ENCODE measurements at places on chromosomes 1 and 21. TPM values are rescaled to one million over a fixed set of nuclear protein-coding genes. Genes with fewer than 3 reads are reported as not detected.

The UBIAD1 gene
- 16.8 TPM for total RNA-seq

- peak; percentile 59 for DNase-seq
These were observed 562 bp downstream of the MAP7D1 start for GRCh38 chr1:36156329-36157114.

The PODN gene
- total RNA-seq, result 0.38 TPM

DNA sequence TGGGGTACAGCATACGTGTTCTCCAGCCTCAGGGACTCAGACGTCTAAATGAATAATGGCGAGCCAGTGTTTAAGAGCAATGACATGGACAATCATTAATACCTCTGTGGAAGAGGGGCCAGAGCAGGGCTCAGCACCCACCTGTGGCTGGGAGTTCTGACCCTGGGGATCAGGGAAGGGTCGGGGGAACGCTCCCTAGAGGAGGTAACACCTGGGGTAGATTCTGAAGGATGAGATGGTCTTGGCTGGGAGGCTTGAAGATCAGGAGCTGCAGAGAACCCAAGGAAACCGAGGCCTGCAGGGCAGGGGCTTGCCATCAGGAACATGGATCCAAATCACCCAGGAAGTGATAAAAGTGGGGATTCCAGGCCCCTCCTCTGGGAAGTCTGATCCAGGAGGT is 138.2 kb upstream of the RUNX3 start:
- no peak for DNase-seq

The TMEM269 gene
- total RNA-seq, result 0.42 TPM

GRCh38 chr1:158290321-158290844 is 660 bp downstream of the CD1C start:
- DNase-seq, result no peak

GRCh38 chr1:207882692-207883091 is 28.2 kb downstream of the CD34 start:
- no peak for DNase-seq

The ITLN2 gene
- total RNA-seq, result 1.8 TPM

GRCh38 chr1:179217943-179218507 is 11.5 kb downstream of the ABL2 start:
- DNase-seq, result no peak

The TMEM125 gene
- total RNA-seq, result 41.1 TPM

DNA sequence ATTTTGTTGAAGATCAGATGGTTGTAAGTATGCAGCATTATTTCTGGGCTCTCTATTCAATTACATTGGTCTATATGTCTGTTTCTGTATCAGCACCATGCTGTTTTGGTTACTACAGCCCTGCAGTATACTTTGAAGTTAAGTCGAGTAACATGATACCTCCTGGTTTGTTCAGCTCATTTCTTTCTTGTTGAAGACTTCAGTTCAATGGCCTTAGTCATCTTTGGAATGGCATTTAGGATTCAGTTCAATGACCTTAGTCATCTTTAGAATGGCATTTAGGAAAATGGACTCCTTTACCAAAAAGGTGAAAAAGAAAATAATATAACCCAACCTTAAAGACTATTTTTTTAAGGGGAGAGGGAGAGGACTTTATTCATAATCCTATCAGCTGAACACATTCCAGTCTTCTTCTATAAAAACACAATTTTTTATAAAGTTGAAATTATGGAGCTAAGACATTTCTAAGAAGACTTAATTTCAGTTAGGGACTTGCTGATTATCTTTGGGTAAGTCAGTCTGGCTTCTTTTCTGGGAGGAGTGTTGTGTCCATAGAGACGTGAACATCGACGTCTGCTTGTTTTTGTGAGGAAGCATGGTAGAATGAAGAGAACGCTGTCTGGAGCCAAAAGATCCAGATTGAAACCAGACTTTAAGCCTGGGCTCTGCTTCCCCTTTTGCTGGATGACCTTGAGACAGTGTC is 48.3 kb downstream of the DDR2 start:
- no peak for DNase-seq

GRCh38 chr21:42231756-42232155 is 12.8 kb downstream of the ABCG1 start:
- DNase-seq, result no peak

DNA sequence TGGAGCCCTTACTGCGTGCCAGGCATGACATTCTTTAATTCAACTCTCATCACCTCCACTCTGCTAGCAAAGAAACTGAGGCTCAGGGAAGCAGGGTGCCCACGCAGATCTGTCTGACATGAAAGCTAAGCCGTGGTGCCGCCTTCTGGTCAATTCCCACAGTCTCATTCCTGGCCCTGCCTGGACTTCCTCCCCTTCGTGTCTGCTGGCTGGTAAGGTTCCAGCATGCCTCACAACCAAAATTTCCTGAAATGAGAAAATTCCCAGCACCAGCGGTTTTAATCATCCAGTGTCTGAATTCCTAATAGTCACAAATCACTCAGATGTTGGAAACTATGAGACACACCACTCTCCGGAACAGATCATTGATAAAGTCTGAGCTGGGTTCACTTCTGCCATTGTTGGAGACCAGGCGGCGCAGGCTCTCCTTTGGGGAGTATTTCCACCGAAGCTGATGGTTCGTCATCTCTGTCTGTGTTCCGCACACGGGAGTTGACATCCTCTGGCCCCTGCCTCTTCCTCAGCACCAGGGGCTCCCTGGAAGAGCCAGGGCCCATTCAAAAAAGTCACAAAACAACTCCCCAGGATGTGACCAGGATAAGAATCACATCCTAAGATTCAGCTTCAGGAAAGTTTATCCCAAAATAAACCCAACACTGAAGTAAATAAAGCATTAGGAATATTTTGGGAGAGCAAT is 167.7 kb downstream of the PLPP3 start:
- DNase-seq, result no peak

- no peak for DNase-seq
These were observed 11.2 kb upstream of the C2CD2 start for GRCh38 chr21:41965045-41965444.

DNA sequence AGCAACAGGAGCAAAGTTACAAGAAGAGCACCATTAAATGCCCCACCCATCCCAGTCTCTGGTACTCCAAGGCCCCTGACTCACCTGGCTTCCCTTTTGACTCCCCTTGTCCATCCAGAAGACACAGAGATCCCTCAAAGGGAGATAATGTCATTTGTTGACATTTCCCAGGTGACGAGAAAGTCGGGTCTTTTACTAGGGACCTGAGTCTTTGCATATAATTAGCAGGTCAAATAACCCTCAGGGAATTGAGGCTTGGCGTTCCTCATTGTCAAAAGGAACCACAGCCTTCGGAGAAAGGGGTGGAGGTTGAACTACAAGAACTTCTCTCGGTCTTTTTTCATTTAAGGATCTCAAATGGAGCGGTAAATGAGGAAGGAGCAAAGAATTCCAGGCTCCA is 133.2 kb downstream of the PROX1 start:
- no peak for DNase-seq

- no peak for DNase-seq
These were observed 1.1 kb downstream of the LUZP1 start for GRCh38 chr1:23167353-23168078.

DNA sequence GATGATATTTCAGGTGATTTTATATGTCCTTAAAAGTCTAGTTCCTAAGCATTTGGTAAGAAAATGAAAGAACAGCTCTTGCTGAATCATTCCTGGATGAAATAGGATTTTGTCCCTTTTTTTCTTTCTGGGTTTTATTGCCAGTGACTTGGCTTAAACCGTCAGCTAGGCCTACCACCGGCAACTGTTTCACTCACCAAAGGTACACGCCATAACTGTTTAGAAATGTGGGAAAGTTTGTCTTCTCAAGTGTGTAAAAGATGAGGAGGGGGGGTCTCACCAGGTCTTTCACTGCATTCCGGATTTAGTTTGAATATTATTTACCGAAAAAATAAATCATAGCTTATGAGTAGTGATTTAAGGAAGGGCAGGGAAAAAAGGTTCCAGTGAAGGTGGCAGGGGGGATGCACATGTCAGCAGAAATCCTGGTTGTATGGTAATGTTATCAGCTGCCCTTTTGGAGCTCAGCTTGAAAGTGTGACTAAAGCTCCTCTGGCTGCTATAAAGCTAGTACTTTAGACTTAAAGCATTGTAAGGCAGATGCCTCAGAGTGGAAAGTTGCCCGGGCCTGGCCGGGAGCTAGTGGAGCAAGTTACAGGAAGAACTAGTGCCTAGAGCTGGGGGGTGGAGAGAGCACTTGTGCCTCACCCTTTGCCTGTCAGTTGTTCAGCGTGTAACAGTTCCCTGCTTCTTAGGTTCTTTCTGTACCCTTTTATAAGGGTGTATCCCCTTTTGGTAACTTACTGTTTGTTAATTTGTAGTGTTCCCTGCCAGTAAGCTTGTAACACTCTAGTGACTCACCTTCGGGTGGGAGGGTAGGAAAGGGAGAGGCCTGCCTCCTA is 3.1 kb downstream of the ATP1A1 start:
- no peak for DNase-seq

DNA sequence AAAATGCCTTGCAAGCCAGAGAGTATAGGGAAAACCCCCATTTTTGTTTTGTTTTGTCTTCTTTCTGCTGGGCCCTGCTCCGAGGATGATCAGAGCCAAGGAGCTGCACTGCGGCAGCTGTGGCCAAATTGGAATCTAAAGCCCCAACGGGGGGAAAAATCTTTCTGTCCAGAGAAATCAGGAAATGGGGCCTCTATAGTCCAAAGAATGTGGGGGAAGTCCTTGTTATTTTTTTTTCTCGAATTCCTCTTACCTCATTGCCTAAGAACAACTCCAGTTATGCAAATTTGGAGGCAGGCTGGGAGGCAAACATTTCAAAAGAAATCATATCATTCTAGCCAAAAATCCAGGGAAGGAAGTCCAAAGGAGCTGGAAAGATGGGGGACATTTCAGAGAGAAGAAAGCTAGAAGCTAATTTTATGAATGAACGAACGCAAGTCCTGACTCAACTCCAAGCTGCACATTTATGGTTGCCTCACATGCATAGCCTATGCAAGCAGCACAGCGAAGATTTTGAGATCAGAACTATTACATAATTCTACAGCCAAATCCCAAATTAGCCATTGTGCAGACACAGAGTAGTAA is 263.2 kb downstream of the KCTD3 start:
- DNase-seq, result no peak

- no peak for DNase-seq
These were observed 9.7 kb downstream of the IFFO2 start for GRCh38 chr1:18946550-18947381.

The FCER1A gene
- not detected for total RNA-seq

- no peak for DNase-seq
These were observed 8.3 kb upstream of the MPZL1 start for GRCh38 chr1:167713330-167714081.

The LRRC53 gene
- total RNA-seq, result not detected

The DCLRE1B gene
- 9.9 TPM for total RNA-seq

DNA sequence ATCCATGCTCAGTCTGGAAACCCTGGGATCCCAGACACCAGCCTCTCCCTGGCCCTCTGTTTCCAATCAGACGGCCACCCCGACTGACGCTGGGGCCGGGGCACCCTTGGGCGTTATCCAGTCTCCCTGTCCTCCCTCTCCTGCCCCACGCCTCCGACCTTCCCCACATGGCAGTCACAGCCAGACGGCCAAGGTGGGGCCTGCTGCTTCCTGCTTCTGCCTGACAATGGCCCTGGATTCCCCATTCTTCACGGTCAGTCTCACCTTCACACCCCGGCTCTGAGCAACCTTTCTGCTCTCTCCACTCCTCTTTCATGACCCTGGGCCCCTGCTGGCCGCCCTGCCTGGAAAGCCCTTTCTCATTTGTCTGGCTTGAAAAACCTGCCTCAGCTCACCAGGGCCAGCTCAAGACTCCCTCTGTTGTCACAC is 6.6 kb downstream of the GNG4 start:
- DNase-seq, result no peak

- DNase-seq, result no peak
These were observed 14.6 kb upstream of the GUCA2B start for GRCh38 chr1:42138586-42138985.

The PLPP3 gene
- total RNA-seq, result 17.4 TPM

GRCh38 chr1:241479294-241479693 is 40.3 kb downstream of the FH start:
- DNase-seq, result no peak
